ENCODE measurements at places on chromosomes 12 and 14. TPM values are rescaled to one million over a fixed set of nuclear protein-coding genes. Genes with fewer than 3 reads are reported as not detected.

GRCh38 chr14:76964695-76965094, 63.8 kb downstream of the IRF2BPL start:
- DNase-seq, result peak; percentile 39

- no peak for DNase-seq
These were observed 597.3 kb downstream of the NRXN3 start for GRCh38 chr14:78767436-78767835.

DNA sequence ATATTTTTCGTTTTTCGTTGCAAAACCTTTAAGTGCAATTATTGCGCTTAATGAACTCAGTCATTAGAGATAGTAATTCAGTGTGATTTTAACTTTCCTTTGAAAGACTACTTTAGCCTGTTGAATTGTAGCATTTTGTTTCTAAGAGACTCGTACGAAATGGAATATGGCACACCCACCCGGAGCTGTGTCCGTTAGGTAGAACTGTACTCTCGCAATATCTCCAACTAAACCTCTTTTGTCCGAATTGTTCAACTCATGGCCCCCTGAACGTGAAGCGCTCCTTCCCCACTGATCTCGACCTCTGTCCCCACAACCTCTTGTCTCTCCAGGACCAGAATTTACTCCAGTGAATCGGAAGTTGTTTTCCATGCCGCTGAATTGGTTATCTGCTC, 800 bp downstream of the PCNX4 start:
- peak; percentile 31 for DNase-seq

- DNase-seq, result peak; percentile 39
These were observed 118.4 kb upstream of the EVL start for GRCh38 chr14:99946652-99947489.

DNA sequence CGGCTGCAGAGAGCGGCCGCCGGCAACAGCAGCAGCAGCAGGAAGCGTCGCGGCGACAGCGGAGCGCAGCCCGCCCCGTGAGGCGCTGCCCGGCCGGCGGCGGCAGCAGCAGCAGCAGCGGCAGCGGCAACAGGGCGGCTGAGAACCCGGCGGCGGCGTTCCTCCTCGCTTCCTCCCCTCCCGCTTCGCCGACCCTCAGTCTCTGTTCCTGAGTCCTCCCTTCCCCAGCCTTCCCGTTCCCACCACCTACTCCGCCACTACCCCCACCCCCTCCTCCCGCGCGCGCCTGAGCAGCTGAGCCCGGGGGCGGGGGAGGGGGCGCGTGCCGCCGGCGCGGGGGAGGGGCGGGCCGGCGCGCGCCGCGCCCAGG, 310 bp downstream of the BICDL1 start:
- no peak for DNase-seq

DNA sequence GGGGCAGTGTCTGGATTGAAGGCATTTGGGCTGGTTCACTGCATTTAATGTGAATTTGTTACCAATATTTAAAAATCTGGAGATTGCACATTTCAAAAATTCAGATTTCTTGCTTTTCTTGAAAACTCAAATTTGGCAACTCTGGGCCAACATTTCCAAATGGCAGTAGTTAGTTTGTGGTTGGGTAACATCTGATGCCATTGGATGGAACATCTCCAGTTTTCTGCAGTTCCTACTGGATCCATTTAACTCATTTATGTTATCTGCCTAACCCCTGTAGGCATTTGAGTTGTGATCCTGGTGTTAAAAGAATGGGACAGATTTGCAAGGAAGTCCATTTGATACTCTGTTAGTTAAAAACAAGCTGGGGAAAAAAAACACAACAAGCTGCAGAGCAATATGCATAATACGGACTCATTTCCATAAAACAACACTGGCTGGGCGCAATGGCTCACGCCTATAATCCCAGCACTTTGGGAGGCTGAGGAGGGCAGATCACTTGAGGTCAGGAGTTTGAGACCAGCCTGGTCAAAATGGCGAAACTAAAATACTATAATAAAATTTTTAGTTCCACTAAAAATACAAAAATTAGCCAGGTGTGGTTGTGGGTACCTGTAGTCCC, 7.9 kb downstream of the EIF2B2 start:
- no peak for DNase-seq

- no peak for DNase-seq
These were observed 110.0 kb downstream of the EPS8 start for GRCh38 chr12:15679151-15679550.

GRCh38 chr12:53102883-53103807, at the start of gene SOAT2:
SOAT2 (plus strand) TSS chr12:53103486; CDS start chr12:53103578, 92 bp downstream.
- DNase-seq, result peak; percentile 15

DNA sequence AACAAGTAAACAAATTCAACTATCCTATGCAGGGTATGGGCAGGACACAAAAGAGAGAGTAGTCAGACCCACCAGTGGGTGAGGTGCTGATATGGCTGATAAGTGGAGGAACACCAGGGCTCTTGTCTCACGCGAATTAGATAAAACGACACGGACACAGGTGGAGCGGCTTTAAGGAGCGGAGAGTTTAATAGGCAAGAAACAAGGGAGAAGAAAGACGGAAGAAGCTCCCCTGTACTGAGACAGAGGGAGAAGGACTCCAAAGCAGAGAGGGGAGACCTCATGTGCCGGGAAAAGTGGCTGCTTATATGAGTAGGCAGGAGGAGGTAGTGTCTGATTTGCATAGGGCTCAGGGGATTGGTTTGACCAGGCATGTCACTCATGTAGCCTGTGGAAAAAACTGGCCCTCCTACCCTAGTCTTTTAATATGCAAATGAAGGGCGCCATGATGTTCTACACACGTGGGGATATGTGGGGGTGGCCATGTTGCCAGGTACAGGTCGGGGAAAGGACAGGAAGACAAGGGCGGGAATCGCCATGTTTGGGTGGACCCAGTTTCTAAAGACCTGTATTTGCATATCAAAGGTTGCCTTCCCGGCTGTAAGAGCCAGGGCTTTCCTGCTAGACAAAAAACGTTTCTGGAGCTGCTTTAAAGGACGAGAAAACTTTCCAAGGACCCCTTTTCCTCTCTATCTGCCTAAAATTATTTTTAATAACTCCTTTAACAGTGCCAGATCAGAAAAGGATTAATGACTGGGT, 28.8 kb downstream of the RPGRIP1 start:
- DNase-seq, result peak; percentile 77

DNA sequence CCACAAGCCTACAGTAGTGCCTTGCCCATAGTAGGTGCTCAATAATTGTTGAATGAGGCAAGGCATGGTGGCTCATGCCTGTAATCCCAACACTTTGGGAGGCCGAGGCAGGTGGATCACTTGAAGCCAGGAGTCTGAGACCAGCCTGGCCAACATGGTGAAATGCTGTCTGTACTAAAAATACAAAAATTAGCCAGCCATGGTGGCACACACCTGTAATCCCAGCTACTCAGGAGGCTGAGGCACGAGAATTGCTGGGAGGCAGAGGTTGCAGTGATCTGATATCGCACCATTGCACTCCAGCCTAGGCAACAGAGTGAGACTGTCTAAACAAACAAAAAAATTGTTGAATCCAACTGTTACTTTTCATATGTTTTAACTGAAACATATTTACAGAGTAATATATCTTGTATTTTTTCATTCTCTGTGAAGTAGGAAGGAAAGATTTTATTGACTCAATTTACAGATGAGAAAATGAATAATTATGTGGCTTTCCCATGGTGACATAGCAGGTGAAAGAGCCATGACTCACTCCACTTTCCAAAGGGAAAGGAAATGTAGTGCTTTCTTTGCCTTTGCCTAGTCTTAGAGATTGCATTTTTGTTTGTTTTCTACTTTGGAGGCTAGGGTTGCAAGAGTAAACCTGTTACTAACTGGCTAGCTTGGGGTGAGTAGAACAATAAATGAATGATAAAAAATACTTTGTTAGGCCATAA, 95.4 kb upstream of the SLC38A4 start:
- DNase-seq, result no peak

DNA sequence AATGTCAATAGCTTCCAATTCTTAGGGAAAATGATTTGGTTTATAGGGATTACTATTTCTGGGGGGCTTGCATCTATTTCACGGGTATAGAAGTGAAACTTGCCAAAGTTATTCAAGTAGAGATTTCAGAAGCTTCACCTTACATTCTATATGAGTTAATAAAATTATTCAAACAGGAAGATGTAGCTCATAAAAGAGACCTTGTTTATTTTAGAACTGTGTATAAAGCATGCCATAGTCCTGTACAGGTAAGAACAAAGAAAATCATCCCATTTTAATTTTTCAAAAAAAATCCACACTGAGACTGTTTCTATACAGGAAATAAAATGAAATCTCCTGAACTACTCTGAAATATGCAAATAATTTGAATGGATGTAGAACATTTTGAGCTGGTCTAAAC, 834.7 kb downstream of the TRHDE start:
- DNase-seq, result no peak

DNA sequence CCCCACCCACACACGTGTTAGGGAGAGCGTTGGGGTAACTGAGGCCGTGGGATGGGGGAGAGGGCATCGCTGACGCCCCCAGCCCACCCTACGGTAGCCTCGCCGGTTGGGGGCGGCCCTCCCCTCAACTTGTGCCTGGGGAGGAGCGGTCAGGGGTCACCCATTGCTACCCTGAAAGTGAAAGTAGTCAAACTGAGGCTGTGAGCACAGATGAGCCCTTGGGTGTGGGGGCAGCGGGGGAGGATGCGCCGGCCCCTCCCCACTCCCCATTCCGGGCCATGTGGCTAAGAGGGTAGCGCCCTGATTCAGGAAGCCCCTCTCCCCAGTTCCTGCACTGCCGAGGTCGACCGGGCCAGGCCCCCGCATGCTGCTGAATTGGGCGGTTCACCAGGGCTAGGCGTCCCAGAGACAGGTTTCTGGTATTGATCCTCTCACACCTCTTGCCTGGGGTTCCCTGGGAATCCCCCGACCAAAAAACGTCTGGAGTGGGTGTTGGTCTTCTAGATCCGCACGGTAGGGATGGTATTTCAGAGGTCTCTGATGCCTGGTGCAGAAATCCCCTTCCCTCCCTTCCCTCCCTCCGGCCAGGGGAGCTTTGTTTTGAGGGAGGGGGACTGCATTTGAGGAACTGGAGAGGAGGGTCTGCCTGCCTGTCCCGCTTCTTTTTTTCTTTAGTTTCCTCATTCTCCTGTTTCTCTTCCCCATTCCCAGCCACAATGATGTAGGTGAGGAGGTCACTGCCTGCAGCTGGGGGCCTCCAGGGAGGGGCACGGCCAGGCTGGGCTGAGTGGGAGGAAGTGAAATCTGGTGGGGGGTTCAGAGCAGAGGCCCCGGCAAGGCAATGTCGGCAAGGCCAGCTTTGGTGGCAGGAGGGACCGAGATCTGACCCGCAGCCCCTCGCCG, 1.0 kb downstream of the SH2B3 start:
- DNase-seq, result peak; percentile 62

DNA sequence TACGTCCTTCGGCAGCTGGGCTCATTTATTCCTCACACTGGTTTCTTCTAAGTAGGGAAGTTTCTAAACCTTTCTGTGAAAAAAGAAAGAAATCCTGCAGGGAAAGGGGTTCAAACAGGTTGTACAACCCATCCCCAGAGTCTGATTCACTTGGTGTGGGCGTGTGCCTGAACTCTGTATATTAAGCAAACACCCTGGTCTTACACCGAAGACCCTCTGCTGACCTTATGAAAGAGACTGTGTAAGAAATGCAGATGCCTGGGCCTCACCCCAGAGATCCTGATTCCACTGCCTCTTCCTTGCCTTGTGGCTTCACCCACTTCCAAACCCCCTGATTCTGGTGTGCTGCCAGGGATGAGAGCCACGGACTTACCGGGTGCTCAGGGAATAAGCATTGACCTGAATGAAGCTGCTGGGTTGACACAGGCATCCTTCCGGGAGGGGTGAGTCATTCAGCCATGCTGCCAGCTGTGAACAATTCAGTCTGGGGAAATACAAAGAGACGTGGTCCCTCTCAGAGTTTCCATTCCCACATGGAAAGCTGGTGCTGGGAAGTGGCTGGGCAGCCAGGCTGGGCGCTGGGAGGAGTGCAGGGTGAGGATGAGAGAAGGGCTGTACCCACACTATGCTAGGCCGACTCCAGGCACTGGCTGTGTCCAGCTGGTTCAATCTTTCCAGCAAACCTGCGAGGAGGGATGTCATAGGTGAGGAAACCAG, 26.5 kb upstream of the ACTN1 start:
- no peak for DNase-seq

DNA sequence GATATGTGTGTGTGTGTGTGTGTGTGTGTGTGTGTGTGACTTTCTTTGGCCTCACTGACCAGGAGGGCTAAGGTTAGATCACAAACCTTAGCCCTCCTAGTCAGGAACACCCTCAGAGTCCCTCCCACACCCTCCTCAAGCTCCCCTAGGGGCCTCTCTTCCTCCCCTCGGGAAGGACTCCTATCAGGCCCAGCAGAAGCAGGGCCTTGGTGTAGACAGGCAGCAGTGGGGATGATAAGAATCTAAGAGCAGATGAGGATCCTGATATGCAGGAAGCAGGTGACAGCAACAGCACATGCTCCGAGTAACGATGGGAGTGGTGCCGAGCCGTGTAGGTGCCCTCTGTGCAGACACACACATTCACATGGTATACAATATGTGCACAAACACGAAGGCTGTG, 20.7 kb downstream of the PLEK2 start:
- no peak for DNase-seq

GRCh38 chr12:31346267-31346666, 20.3 kb upstream of the SINHCAF start:
- DNase-seq, result no peak

AGAP2 gene
- 1.4 TPM for polyA plus RNA-seq

PTPRR gene
- 3.0 TPM for polyA plus RNA-seq

CEBPE gene
- not detected for polyA plus RNA-seq

ZFYVE26 gene
- 3.1 TPM for polyA plus RNA-seq

ACRBP gene
- 4.2 TPM for polyA plus RNA-seq

LRIG3 gene
- polyA plus RNA-seq, result not detected

GLS2 gene
- 2.0 TPM for polyA plus RNA-seq

KRT2 gene
- 1.3 TPM for polyA plus RNA-seq

TAS2R7 gene
- polyA plus RNA-seq, result not detected

Data from immature natural killer cell (primary cell).